Astrocyte (in vitro differentiated cells and primary cell): ENCODE measurements at places on chromosomes 4 and X. TPM values are rescaled to one million over a fixed set of nuclear protein-coding genes. Genes with fewer than 3 reads are reported as not detected.
A peak's percentile ranks its signal among the peaks of the same experiment; 100 is the strongest.

Gene PRDM5
- 5.3 and 6.5 TPM in 2 replicates for total RNA-seq

Gene SCRG1
- total RNA-seq: 4.3 and 7.3 TPM in 2 replicates

Gene MUC7
- not detected in 2 replicates for total RNA-seq

- peaks cover 6% of the 10 kb centered on the region for H3K4me1 ChIP-seq
- no peak for DNase-seq
- H3K4me3 ChIP-seq: peak overlapping the region; percentile 99
- H3K27me3 ChIP-seq: no peaks in the 10 kb centered on the region
- H3K27ac ChIP-seq: peak overlapping the region; percentile 89
- H3K36me3 ChIP-seq: no peaks in the 10 kb centered on the region
These were observed 2.1 kb downstream of the TET2 start for GRCh38 chr4:105148776-105149175.

Gene UGT2B11
- total RNA-seq: not detected in 2 replicates

DNA sequence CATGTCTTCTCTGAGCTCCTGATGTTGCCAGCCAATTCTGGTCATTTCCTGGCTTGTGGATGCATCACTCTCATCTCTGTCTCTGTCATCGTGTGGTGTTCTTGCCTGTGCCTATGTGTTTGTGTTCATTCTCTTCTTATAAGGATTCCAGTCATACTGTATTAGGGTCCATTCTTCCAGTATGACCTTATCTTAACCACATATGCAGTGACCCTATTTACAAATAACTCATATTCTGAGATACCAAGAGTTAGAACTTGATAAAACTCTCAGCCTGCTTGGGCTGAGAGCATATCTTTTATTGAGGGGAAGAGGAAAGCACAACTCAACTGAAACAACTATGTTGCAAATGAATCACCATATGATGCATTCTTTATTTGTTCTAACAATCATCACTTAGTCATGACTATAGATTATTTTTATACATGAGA, 189.0 kb upstream of the ANXA10 start:
- H3K4me1 ChIP-seq: peaks cover 5% of the 10 kb centered on the region
- H3K27ac ChIP-seq: peak overlapping the region; percentile 75
- H3K36me3 ChIP-seq: no peaks in the 10 kb centered on the region
- peak; percentile 52 for DNase-seq

DNA sequence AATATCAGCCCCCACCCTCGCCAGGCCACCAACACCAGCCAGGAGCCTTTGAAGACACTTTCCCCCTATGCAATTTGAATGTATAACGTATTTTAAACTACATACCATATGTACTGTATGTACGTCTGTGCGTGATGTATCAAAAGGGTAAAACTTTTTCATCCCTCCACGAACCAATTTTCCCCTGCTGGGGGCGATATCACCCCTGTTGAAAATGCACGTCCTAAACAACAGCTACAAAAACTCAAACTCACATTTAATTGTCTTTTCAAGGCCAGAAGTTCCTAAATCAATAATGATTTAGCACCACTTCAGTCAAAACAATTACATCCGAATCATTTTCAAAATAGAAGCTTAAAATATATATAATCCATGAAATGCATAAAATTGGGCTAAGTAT, 1.4 kb downstream of the VEGFD start:
- DNase-seq: no peak
- H3K4me3 ChIP-seq: no peak overlapping the region
- no peaks in the 10 kb centered on the region for H3K27me3 ChIP-seq
- H3K27ac ChIP-seq: no peak overlapping the region

GRCh38 chr4:113141901-113142346, 92.5 kb downstream of the ANK2 start:
- DNase-seq: peak; percentile 91
- H3K4me1 ChIP-seq: peaks cover 17% of the 10 kb centered on the region
- H3K36me3 ChIP-seq: no peaks in the 10 kb centered on the region

Gene TMPRSS11B
- total RNA-seq: 0.22 and 0.27 TPM in 2 replicates

GRCh38 chr4:2865196-2865780, 21.6 kb downstream of the ADD1 start:
- no peaks in the 10 kb centered on the region for H3K36me3 ChIP-seq
- H3K27me3 ChIP-seq: no peaks in the 10 kb centered on the region
- no peak overlapping the region for H3K4me3 ChIP-seq
- H3K4me1 ChIP-seq: peaks cover 46% of the 10 kb centered on the region
- no peak for DNase-seq
- no peak overlapping the region for H3K27ac ChIP-seq

- H3K36me3 ChIP-seq: no peaks in the 10 kb centered on the region
- peak; percentile 21 for DNase-seq
- H3K4me3 ChIP-seq: no peak overlapping the region
- no peaks in the 10 kb centered on the region for H3K27me3 ChIP-seq
- no peaks in the 10 kb centered on the region for H3K4me1 ChIP-seq
These were observed 102.9 kb downstream of the TSPAN7 start for GRCh38 chrX:38664285-38664684.
